Activated CD8-positive, alpha-beta T cell treated with anti-CD3 and anti-CD28 coated beads, Interleukin-2, amount 10 ng/mL, durations not matched to agents 7 days and 5 days (primary cell): ENCODE measurements at places on chromosomes 16 and 17.
A peak's percentile ranks its signal among the peaks of the same experiment; 100 is the strongest.

- DNase-seq: no peak
Observed at GRCh38 chr16:85193876-85194275, 81.6 kb upstream of the CIBAR2 start.

DNA sequence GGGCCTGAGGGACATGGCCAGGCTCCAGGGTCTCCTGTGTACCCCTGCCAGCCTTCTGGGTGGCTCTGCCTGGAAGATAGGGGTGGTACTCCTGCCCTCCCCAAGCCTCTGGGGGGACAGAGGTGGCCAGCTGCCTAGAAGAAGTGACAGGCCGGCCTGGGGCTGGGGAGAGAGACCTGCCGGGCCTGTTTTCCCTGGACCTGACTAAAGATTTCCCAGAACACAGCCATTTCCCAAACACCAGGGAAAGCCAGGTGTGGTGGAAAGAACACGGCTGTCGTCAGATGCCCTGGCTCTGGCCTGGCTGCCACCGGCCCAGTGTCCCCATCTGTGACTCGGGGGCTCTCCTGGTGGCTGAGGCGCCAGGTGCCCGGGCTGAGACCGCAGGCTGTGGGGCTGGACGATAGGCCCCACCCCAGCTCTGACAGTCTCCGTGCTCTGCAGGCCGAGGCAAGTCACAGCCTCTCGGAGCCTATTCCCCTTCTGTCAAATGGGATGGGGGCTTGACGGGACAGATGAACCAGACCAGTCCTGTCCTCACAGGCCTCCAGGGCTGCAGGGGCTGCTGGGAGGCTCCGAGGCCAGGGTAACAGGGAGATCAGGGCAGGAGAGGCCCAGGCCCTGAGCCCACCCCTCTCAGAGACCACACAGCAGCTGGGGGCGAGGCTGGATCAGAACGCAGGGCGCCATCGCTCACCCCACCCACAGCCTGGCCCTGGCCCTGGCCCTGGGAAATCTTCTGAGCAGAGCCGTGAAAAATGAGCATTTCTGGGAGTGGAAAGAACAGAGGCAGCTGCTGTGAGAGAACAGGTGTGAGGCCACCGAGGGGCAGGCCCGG is 33.1 kb downstream of the CTU2 start:
- DNase-seq: no peak

- no peak for DNase-seq
Observed at GRCh38 chr16:79429381-79430190, 171.0 kb downstream of the MAF start.

- peak; percentile 88 for DNase-seq
Observed at GRCh38 chr16:66474750-66475199, 47.7 kb downstream of the BEAN1 start.

GRCh38 chr16:16022683-16023064 is 73.3 kb downstream of the ABCC1 start:
- no peak for DNase-seq

- DNase-seq: no peak
Observed at GRCh38 chr16:27434141-27435051, 32.4 kb downstream of the IL21R start.

- no peak for DNase-seq
Observed at GRCh38 chr17:77842528-77843147, 115.9 kb upstream of the TNRC6C start.

DNA sequence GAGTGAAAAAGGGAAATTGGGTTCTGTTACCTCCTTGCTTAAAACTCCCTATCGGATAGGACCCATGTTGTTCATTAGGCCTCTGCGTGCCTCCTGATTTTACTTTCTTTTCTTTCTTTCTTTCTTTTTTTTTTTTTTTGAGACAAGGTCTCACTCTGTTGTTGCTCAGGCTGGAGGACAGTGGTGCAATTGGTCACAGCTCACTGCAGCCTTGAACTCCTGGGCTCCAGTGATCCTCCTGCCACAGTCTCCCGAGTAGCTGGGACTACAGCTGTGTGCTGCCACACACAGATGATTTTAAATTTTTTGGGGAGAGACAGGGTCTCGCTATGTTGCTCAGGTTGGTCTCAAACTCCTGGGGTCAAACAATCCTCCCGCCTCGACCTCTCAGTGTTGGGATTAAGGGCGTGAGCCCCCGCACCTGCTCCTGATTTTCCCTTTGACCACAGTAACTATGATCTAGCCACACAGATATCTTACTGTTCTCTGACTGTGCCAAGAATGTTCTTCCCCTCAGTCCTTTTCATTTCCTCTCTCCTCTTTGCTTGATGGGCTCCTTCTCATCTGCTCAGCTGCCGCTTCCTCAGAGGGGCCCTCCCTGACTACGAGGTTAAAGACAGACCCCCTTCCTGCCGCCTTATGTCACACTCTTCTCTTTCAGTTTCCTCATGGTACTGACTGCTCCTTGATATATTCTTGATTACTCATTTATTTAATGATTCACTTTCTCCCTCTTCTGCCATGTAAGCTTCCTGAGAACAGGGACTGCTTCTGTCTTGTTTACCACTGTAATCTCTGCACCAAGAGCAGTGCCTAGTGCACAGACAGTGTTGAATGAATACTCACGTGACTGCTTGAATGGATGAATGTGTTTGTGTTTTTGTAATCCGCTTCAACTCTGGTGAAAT is 44.3 kb downstream of the LCMT1 start:
- peak; percentile 33 for DNase-seq

- no peak for DNase-seq
Observed at GRCh38 chr17:49452201-49452600, 37.5 kb upstream of the PHB1 start.
